ENCODE measurements at places on chromosomes 16 and 17.

DNA sequence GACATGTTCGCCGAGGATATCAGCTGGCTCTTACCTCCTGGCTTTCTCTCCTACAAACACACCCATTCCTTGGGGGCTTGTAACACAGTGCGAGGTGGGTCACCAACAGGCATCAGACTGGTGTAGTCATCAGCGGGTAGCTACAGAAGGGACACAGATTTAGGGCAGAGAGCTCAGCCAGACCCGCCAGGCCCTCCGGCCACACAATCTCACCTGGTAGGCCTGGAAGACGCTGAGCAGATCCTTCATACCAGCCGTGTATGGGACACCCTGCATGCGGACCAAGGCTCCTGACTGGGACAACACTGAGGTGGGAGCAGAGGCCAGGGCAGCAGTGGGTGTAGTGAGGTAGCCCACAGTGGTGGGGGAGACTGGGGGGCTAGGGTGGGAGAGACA lies 5.8 kb downstream of the ESRP2 start:
- no peak for DNase-seq

DNA sequence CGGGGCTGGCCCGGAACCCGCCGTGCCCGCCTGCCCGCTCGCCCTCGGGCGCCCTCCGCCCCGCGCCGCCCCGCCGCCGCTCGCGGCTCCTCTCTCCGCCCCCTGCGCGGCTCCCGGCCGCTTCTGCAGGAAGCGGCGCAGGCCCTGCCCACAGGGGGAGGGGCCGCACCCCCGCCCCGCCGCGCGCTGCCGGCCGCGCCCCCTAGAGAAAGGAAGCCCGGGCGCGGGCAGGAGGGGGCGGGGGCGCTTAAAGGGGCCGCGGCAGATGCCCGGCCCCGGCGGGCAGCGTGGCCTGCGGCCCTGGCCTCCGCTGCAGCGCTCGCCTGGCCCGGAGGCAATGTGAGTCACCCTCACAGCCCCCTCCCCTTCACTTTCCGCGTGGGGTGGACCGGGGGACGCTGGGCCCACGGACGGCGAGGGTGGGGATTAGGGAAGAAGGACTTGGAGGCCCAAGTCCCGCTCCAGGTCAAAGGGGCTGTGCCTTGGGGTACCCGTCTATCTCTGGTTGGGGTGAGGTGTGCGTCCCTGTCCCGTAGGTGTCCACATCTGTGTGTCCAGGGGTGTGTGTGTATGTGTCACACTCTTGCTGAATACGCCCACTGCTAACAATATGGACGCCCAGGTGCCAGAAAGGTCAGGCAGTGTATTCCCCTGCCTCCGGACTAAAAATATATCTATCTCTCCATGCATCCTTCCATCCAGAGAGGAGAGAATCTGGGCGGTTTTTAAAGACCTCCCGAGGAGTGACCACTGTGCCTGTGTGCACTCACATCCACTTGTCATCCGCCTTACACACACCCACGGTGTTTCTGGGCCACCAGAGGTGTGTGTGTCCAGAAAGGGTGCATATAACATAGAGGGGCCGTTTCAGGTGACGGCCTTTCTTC lies at the start of gene GIT1:
GIT1 (minus strand) TSS at position 125 of the 887 bp plus-strand sequence. CDS start 270 bp downstream, outside the sequence.
- DNase-seq = peak; percentile 23

GRCh38 chr17:74531231-74531761 lies at the start of gene CD300LB:
Gene CD300LB (minus strand): TSS chr17:74531475. CDS start chr17:74531350, 125 bp downstream.
- DNase-seq = no peak

GRCh38 chr16:64950731-64951130 lies 171.1 kb downstream of the CDH11 start:
- DNase-seq = no peak

- peak; percentile 84 for DNase-seq
Measured at GRCh38 chr17:3888343-3889171, 4.3 kb downstream of the CAMKK1 start.

DNA sequence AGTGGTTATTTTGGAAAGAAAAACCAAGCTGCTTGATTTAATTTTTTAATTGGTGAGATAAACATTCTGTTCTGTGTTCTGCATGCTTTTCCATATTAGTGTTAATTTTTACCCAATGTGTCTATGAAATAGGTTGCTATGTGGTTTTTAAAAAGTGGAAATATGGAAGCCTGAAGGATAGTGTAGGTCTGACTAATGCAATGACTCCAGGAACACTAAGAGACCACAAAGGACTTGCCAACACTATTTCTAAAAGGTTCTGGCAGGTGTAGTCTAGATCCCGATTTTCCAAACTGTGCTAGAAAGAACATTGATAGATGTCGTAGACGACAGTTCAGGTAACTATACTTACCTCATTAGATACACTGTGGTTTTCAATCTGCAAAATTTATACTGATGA lies 877.4 kb upstream of the GOT2 start:
- DNase-seq = no peak

GRCh38 chr17:8757189-8757588 lies 1.2 kb downstream of the SPDYE4 start:
- no peak for DNase-seq

- DNase-seq = no peak
Measured at GRCh38 chr17:42279776-42280630, 3.8 kb upstream of the STAT5B start.

GRCh38 chr16:58426966-58427365 lies 34.7 kb downstream of the GINS3 start:
- no peak for DNase-seq

DNA sequence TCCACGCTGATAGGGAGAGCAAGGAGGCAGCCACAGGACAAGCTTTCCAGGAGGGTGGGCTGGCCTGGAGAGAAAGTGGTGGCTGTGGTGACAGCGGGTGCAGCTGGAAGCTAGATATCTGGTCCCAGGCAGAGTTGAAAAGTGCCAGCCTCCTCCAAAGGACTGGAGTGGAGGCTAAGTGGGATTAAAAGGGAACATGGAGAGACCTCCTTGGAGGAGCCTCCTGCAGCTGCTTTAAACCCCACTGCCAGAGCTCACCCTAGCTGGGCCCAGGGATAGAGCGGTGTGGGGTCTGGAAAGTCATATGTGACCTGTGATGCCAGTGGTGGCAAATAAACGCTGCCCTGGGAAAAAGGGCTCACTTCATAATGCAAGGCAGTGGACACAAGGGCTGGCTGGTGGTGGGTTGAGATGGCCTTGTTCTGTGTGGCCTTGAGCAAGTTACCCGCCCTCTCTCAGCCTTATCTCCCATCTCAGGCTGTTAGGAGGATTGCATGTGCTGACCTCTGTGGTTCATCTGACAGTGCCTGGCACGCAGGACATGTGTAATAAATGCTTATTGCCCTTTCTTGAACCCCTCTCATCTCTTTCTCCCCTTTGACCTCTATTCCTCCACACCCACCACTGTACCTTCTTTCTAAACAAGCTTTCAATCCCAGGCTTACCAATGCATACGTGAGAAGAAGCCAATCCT lies 61.0 kb upstream of the LGALS9 start:
- DNase-seq = no peak

GRCh38 chr16:67748834-67749233 lies 29.7 kb upstream of the GFOD2 start:
- no peak for DNase-seq

DNA sequence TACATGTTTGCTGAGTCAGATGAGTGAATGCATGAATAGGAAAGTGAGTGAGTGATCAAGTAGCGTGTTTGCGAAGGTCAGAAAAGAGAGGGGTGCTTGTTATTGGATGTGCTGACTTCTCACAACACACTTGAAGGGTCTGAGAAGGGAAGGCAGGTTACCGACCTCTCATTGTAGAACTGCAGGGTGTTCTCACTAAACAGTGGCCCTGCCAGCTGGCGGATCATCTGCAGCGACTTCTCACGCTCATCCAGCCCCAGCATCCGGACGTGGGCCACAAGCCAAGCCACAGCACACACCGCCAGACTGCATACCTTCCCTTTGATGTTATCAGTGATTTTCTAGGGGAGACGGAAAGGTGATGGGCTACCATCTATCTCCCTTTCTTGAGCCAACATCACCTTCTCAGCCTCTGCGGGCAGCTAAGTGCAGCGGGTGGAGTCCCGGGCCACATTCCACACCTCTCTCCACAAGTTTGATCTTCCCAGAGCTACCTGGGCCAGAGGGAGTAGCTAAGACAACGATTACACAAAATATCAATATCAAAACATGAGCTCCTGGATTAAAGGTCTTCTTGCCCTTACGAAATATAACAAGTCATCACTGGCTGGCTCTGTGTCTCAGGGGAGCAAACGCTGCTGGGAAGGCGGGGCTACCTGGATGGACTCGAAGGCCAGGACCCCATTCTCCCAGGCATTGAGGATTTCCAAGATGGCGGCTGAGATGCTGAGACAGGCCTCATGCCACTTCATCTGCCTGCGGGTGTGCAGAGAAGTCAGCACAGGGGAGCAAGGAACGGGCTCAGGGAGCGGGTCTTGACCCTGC lies 11.0 kb downstream of the CSF3 start:
- peak; percentile 56 for DNase-seq

GRCh38 chr16:47475786-47476185 lies 14.7 kb downstream of the PHKB start:
- no peak for DNase-seq

GRCh38 chr16:75100603-75100990 lies 16.0 kb downstream of the LDHD start:
- DNase-seq = no peak

- no peak for DNase-seq
Measured at GRCh38 chr17:58789160-58789559, 33.5 kb downstream of the PPM1E start.

DNA sequence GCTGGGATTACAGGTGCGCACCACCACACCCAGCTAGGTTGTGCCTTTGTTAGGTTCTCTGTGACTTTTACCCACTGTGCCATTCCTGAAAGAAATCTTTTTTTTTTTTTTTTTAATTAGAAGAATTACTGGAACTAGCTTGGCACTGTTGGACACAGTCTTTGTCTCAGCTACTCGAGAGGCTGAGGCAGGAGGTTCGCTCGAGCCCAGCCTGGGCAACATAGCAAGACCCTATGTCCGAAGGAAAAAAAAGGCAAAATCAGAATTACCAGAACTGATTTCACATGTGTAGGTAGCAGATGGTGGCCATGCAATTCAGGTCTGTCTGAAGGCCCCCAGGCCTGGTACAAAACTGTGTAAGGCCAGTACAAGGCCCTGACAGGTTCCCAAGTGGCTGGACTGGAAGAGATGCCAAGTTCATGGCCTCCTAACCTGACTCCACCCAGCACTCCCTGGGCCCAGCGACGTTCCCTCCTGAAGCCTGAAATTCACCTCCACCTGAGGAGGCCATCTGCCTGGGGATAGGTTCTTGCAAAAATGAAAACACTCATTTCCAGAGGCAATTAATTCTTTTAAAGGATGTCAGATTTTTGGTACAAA lies 23.0 kb downstream of the CARHSP1 start:
- DNase-seq = no peak

DNA sequence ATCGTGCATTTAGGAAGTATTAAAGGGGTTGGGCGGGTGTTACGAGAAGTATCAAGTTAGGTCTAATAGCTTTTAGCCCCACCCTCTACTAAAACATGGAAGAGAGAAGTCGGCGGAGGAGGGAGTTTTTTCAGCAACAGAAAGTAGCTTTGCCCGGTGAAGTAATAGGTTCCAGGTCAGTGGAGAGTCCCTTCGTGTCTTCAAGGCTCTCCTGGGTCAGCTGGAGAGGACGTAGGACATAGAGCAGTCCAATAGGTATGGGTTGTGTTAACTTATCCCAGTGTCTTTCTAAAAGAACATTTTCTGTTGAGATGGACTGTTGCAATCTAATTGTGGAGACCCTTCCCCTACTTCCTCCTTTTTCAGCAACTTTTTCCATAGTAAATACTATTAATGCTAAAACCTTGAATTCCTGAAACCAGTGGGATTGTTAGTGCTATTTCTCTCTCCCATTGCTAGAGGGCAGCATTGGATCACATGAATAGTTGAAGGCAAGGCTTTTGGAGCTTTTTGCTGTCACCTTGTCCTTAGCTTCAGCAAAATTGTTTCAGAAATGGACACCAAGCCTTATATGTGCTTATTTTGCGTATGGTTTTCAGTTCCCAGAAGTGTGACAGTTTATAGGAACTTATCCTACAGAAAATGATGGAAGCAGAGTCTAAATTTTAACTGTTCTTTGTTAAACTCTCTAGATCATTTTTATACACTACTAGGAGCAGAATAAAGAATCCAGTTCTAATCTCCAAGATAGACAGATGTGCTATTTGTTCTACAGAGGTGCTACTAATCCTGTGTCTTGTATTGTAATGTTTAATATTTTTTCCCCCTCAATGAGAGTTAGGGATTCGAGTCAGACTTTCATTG lies 38.4 kb downstream of the UTP18 start:
- DNase-seq = peak; percentile 5

DNA sequence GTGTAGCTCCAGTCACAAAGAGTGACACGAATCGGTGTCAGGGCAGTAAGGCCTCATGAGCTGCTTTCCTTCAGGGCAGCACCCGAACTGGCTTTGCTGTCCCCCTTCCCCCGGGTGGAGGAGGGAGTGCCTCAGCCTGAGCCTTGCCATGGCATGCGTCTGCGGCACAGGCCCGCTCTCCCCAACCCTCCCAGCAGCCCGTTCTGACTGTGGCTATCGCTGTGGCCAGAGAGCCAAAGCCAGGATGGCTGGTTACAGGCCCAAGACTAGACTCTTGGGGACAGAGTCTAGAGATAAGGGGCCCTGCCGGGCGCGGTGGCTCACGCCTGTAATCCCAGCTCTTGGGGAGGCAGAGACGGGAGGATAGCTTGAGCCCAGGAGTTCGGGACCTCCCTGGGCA lies 25.9 kb downstream of the CLUH start:
- no peak for DNase-seq

- no peak for DNase-seq
Measured at GRCh38 chr16:51573191-51573590, 422.1 kb upstream of the SALL1 start.

DNA sequence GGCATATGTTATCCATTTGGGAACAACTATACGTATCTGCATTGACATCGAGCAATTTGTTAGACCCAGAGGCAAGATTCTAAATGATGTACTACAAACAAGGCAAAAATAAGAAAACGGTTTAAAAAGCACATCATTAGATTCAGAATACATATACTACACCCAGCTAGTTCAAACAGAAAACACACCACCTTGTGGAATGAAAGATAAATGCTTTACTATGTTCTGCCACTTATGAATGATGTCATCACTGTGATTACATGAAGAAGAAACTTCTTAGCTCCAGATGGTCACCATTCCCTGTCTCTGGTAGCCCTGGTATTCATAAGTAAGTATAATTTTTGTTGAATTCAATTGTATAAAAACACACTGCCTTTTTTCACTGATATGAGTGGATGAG lies 7.8 kb downstream of the NACA2 start:
- peak; percentile 31 for DNase-seq

DNA sequence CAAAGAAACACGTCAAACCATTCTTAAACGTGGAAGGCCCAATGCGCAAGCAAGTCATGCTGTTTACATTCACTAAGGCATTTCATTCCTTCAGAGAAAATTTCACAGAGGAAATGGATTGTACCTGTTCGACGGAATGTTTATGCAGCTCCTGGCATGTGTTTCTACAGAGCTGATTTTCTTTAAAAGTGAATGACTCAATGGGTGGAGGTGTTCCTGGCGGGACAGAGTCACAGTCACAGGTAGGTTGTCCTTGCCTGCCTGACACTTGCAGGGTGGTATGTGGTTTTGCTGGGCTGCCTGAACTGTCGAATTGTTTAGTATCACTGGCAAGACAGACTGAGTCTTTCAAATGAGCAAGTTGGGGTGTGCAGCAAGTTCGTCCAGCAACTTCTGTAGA lies 11.6 kb downstream of the PALB2 start:
- no peak for DNase-seq

GRCh38 chr16:84153660-84154214 lies 8.6 kb downstream of the DNAAF1 start:
- no peak for DNase-seq
